ENCODE measurements at places on chromosomes 11 and 22.

- ATAC-seq = peak; percentile 23
Measured at GRCh38 chr11:47509077-47509536, 43.8 kb downstream of the CELF1 start.

DNA sequence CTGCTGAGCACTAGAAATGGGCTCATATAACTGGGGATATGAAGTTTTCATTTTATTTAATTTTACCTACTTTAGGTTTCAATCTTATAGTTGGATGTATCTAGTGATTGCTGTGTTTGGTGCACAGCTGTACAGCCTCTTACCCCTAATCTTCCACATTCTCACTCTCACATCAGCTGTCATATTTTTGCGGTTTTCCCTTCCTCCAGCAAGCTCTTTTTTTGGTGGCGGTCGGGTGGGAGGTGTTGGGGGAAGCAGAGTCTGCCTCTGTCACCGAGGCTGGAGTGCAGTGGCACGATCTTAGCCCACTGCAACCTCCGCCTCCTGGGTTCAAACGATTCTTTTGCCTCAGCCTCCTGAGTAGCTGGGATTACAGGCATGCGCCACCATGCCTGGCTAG is 445.1 kb upstream of the ISX start:
- no peak for ATAC-seq

GRCh38 chr22:27881421-27881820 is 37.6 kb downstream of the PITPNB start:
- ATAC-seq = no peak

- ATAC-seq = no peak
Measured at GRCh38 chr22:31020334-31020733, 51.3 kb downstream of the TUG1 start.

- ATAC-seq = no peak
Measured at GRCh38 chr11:110038201-110038600, 55.0 kb upstream of the ZC3H12C start.

- no peak for ATAC-seq
Measured at GRCh38 chr11:73164803-73165540, 22.9 kb upstream of the FCHSD2 start.

DNA sequence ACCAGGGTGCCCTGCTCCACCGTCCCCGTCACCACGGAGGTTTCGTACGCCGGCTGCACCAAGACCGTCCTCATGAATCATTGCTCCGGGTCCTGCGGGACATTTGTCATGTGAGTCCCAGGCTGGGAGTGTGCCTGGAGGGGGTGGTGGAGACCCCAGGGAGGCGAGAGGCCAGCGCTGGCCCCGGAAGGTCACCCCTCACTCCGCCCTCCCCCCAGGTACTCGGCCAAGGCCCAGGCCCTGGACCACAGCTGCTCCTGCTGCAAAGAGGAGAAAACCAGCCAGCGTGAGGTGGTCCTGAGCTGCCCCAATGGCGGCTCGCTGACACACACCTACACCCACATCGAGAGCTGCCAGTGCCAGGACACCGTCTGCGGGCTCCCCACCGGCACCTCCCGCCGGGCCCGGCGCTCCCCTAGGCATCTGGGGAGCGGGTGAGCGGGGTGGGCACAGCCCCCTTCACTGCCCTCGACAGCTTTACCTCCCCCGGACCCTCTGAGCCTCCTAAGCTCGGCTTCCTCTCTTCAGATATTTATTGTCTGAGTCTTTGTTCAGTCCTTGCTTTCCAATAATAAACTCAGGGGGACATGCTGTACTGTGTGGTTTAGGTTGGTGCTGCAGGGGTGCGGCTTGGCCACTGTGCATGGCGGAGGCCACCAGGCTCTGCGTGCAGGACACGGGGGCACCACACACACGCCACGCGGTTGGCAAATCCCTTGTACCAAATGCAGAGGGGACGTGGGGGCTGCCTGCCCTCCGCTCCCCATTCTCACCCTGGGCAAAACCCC is 35.4 kb downstream of the MUC2 start:
- ATAC-seq = no peak

GRCh38 chr11:78930810-78931523 is 356.3 kb upstream of the NARS2 start:
- no peak for ATAC-seq

DNA sequence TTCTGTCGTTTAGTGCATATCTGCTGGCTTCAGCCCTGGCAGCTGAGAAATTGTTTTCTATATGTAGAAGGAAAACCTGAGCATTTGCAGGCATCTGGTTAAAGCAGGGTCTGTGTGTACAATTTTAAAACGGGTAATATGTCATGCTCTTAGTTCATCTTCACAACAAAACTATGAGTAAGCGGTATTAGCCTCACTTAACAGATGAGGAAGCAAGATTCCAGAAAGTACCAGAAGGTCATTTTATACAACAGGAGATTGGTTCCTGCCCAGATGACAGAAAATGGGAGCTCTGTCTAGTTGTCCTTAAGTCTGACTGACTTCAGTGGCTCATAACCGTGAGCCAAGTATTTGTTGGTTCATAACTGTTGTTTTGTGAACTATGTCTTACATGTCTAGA is 1.1 kb downstream of the TIMM10B start:
- no peak for ATAC-seq

GRCh38 chr11:25787416-25787815 is 544.5 kb upstream of the ANO3 start:
- ATAC-seq = no peak

DNA sequence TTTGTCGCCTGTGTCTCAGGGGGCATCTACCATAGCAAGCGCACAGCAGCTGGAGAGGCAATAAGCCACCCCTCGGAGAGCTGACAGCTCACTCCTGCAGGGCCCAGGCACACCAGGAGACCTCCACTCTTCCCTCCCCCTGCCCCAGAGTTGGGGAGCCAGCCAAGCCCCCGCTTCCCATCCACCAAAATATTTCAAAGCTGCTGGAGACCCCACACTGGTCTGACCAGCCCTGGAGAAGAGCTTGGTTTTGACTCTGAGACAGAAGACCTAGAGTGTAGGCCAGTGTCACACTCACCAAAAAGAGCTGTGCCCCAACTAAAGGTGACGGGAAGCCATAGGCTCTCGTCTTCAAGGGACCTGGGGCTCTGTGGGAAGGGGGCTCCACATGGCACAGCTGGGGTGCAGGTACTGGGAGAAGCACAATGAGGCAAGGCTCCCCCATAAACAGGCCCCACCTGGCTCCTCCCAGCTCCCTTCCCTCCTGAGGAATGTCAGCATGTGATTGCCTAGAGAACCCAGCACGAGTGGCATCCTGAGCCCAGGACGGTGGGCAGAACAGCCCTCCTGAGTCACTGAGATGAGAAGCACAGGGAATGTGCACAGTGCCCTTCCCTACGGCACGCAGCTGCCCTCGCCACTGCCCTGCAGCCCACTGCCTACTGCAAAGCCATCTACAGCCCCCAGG is 5.8 kb upstream of the GNAZ start:
- no peak for ATAC-seq

DNA sequence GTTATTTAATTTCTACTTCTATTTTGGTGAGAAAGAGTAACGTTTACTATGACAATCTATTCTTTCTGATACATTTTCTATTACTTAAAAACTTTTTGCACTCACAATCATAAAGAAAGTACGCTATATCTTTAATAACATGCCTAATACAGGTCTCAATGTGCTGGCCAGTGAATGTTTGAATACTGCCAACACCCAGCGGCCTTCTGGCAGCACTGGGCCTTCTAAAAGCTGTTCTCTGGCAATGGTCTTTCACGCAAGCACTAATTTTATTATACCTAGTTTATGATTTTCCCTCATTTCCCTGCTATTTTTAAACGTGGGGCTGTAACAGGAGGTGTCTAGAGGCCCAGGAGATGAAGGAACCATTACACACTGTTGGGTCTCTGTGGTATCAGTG is 349.8 kb upstream of the PITPNB start:
- ATAC-seq = no peak

GRCh38 chr11:77144857-77145428 is 16.9 kb downstream of the MYO7A start:
- no peak for ATAC-seq

DNA sequence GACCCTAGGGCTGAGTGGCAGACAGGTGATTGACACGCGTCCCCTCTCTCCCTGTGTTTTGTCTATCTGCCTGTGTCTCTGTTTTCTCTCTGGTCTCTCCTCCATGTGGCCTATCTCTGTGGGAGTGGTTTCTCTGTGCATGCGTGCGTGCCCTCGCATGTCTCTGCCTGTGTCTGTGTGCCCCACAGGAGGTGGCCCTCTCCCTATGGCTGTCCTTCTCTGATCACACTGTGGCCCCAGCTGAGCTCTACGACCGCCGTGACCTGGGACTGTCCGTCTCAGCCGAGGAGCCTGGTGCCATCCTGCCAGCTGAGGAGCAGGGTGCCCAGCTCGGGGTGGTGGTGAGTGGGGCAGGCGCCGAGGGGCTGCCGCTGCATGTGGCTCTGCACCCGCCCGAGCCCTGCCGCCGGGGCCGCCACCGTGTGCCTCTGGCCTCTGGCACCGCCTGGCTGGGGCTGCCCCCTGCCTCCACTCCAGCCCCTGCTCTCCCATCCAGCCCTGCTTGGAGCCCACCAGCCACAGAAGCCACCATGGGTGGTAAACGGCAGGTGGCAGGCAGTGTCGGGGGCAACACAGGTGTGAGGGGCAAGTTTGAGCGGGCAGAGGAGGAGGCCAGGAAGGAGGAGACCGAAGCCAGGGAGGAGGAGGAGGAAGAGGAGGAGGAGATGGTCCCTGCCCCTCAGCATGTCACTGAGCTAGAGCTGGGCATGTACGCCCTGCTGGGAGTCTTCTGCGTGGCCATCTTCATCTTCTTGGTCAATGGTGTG is 11.6 kb downstream of the TMEM132A start:
- ATAC-seq = no peak

GRCh38 chr11:131242476-131243000 is 127.9 kb upstream of the NTM start:
- no peak for ATAC-seq

DNA sequence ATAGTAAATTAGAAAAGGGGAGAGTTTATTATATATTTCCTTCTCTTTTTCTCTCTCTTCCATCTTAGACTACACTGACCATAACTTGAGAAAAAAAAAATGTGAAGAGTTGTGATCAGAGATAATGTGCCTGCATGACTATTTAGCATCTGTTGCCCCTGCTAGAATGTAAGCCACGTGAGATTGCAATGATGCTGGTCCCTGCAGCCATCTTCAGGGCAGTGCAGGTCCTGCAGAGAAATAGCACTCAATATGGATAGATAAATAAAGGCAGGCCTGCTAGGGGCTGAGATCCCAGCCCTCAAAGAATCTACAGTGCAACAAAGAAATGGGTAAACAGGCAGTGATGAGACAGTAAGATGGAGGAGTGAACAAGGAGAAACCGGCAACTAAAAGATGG is 7.8 kb upstream of the DKK3 start:
- no peak for ATAC-seq

GRCh38 chr22:29071261-29072045 is 1.4 kb upstream of the KREMEN1 start:
- no peak for ATAC-seq

GRCh38 chr11:126352934-126353801 is 2.3 kb upstream of the ST3GAL4 start:
- ATAC-seq = peak; percentile 61

DNA sequence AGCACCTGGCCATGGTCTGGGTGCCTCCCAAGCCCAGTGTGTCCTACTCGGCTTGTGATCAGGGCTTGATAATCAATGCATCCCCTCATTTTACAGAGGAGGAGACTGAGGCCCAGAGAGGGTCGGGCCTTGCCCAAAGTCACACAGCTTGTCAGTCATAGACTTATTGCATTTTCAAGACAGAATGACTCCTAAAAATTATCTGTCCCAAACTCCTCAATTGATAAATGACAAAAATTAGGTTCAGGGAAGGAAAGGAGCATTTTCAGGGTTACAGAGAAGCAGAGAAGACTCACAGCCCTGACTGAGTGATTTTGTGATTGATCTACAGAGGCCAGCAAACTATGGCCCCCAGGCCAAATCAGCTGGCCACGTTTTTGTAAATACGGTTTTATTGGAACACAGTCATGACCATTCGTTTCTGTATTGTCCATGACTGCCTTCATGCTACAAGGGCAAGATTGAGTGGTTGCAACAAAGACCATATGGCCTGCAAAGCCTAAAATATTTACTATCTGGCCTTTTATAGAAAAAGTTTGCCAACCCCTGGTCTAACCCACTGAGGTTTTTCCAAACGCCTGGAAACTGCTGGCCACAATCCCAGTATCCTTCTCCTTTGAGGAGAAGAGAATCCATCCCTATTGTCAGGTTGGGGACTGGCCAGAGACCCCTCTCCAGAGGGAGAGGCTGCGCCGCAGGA is 35.1 kb upstream of the NAV2 start:
- ATAC-seq = no peak

DNA sequence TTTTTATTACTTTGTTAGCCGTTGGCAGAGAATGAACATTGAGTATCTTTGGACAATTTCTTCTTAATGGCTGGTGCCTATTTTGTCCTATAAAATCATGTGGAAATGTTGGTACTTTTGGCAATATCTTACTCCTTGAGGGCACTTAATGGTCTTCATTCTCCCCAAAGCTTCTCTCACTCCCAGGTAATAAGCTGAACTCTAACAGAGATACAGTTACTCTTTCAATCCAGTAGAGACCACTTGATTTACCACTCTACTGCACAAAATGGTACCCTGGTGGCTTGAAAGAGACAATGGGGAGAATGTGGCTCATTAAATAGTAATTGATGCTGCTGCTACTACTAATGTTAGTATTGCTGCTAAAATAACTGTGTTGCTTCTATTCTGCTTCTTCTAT is 53.0 kb downstream of the MAML2 start:
- ATAC-seq = no peak

DNA sequence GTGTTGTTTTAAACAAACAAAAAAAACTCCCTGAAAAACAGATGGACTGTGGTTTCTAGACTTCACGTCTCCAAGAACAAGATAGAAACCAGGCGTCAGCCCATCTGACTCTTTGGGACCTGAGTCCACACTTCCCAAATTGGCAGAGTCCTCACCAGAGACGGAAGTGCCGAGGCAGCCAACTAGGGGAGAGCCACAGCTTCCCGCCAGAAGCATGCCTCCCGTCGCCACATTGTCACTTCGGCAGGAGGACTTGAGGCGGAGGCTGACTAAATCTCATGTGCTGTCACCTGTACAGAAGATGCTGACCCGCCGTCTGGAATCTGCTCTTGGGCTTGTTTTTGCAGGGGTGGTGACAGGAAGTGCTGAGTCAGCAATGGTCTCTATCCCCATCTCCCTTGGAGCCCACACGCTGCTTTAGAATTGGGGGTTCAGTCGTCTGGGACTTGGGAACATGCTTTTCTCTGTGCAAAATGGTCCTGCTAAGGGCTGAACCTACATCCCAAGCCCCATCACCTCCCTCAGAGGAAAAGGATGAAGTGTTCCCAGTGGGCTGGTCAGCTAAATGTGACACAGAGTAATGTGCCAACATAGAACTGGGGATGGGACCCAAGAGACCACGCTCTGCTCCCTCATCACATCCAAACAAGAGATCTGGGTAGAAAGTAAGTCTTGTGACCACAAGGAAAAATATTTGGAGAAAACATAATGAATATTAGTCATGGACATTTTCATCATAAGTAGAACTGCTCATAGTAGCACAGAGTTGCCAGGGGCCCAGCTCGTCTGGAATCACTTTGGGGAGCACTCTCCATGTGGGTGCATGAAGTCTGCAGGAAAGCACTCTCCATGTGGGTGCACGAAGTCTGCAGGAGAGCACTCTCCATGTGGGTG is 152.9 kb downstream of the SNX19 start:
- ATAC-seq = no peak

All from activated CD4-positive, CD25-positive, alpha-beta regulatory T cell treated with anti-CD3 and anti-CD28 coated beads, Interleukin-2, amount 50 U/mL, for 24 hours (primary cell).